ENCODE measurements at places on chromosomes 3 and 15. TPM values are rescaled to one million over a fixed set of nuclear protein-coding genes. Genes with fewer than 3 reads are reported as not detected.

GRCh38 chr3:63927422-63928280 is 15.5 kb upstream of the SCAANT1 start:
- DNase-seq: no peak

- DNase-seq: no peak
Measured at GRCh38 chr3:73828348-73828747, 203.6 kb upstream of the PDZRN3 start.

TARS3 gene
- total RNA-seq: 21.2 TPM

- DNase-seq: no peak
Measured at GRCh38 chr15:73935547-73935946, 9.3 kb downstream of the LOXL1 start.

PLCH1 gene
- 0.23 TPM for total RNA-seq

DNA sequence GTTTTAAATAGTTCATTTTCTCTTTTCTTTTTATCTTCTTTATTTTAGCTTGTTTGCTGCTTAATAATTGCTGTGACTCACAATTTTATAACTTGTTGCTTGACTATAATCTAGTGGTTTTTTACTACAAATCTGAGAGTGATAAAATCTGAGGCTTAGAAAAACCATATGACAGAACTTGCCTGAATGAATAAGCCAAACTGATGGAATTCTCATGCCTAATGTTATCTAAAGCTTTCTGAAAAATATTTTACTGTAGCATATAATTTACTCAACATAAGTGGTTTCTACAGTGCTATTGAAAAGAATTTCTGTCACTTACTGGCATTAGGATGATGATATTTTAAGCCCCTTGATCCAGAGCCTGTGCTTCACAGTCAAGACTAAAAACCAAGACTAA is 175.1 kb downstream of the VGLL3 start:
- no peak for DNase-seq

GRCh38 chr15:75036212-75036616 is 12.8 kb downstream of the PPCDC start:
- DNase-seq: no peak

- no peak for DNase-seq
Measured at GRCh38 chr15:88021601-88022000, 234.9 kb downstream of the NTRK3 start.

GRCh38 chr3:23740517-23740965 is 65.2 kb upstream of the UBE2E1 start:
- DNase-seq: no peak
